Brain (organoid and tissue), 16 donors: ENCODE measurements at places on chromosomes 7 and 10.

GRCh38 chr7:104363355-104363754 lies 35.0 kb downstream of the LHFPL3 start:
- DNase-seq, result no peak

- no peak for DNase-seq
Observed at GRCh38 chr10:130492266-130492934, 356.2 kb downstream of the GLRX3 start.

- no peak for DNase-seq
Observed at GRCh38 chr7:104967595-104967994, 46.4 kb upstream of the KMT2E start.

DNA sequence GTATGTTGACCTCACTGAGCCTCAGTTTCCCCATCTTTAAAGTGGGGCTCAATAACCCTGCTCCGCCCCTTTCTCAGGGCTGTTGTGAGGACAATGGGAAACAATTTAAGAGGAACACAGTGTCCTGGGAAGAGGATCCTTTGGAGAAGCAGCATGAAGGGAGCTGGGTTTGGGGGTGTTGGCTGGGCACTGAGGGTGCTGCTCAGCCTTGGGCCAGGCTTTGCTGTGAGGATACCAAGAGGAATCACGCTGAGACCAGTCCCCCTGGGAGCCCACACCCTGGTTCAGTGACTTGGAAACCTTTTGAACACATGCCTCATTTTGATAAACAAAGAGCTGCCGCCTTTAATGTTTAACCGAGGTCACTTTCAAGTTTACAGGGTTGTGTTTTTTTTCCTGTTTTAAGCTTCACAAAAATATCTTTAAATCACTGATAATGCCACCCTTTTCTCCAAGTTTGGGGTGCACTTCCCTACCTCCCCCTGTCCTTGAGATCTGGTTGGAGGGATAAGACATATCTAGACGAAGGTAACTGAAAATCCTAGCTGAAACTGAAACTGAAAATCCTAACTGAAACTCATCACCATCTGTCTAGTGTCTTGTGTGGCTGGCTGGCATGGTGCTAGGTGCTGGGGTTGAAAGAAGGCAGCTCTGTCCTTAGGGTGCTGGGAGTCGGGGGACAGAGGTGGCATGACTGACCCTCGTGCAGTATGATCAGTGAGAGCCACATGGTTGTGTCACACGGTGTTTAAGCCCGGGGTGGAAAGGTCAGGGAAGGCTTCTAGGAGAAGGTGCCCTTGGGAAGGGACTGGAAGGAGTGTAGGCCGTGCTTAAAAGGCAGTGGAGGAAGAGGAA lies 27.7 kb downstream of the ZNF775 start:
- DNase-seq, result no peak

- no peak for DNase-seq
Observed at GRCh38 chr10:15059914-15060313, 16.2 kb downstream of the OLAH start.

- DNase-seq, result no peak
Observed at GRCh38 chr10:107831772-107832171, 667.3 kb upstream of the SORCS1 start.

DNA sequence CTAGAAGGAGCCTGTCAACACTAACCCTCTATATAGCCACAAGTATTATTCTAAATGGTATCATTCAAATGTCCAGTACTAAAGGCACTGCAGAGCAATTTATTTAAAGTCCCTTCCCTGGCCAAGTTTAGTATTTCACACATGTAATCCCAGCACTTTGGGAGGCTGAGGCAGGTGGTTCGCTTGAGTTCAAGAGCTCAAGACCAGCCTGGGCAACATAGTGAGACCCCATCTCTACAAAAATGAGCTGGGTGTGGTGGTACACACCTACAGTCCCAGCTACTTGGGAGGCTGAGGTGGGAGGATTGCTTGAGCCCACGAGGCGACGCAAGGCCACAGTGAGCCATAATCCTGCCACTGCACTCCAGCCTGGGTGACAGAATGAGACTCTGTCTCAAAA lies 3.6 kb downstream of the GNA12 start:
- DNase-seq, result no peak
